ENCODE measurements at places on chromosomes 16 and 17.

DNA sequence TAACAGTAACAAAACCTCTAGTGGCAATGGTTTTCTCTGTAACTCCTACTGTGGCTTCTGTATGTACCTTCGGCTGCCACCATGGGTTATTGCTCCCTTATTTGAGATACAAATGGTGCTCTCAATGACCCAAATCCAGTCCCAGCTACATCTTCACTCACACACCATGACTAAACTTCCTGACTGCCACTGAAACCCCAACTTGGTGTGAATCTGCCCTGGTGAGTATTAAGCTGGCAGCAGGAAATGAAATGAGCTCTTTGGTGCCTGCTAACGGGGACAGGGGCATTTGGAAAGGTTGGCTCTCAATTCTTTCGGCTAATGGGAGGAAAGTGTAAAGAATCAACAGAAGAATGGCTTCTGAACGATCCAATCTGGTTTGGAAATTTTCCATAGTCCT lies 7.5 kb upstream of the SLC35B1 start:
- DNase-seq: no peak

- DNase-seq: no peak
Measured at GRCh38 chr17:14446825-14447224, 145.9 kb downstream of the HS3ST3B1 start.

GRCh38 chr16:76862901-76863300 lies 328.1 kb upstream of the MON1B start:
- DNase-seq: no peak

- DNase-seq: no peak
Measured at GRCh38 chr16:2208308-2208707, 2.4 kb downstream of the BRICD5 start.

DNA sequence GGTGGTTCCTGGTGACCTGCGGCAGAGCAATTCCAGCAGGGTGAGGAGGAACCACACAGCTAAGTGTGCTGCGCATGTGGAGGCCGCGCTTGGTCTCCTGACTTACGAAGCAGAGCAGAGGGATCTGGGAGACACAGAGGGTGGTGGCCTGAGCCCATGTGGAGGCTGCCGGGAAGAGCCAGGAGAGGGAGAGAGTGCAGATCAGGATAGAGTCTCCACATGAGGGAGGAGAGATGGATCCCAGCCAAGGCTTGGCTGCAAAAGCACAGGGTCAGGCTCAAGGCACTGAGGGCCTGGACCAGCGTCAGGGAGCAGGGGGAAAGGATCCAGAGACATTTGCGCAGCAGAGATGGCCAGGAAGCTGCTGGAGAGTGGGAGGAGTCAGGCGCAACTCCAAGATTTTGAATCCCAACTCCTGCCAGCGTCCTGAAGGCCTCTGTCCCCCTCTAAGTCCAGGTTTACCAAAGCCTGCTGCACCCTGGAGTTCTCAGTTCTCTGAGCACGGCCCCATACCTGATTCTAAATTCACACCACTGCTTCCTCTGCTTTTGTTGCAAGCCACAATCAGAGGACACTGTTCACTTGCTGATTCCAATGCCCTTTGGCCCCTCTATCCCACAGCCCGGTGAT lies 11.3 kb upstream of the MLLT6 start:
- peak; percentile 93 for DNase-seq

DNA sequence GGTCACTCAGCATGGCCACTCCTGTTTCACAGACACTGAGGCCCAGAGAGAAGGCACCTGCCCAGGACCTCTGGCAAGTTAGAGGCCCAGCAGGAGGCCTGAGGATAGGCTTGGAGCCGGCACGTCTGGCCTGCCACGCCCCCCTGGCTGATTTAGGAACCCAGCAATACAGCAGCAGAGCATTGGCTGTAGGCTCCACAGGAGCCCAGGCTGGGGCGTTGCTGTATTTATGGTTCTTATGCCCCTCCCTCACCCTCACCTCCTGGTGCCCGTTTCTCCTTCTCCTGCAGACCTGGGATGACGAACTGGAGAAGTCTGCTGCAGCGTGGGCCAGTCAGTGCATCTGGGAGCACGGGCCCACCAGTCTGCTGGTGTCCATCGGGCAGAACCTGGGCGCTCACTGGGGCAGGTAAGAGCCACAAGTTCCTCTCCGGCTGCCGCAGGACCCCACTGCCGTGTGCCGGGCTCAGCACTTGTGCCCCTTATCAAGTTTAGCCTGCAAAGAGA lies 25.8 kb downstream of the CRISPLD2 start:
- DNase-seq: no peak

DNA sequence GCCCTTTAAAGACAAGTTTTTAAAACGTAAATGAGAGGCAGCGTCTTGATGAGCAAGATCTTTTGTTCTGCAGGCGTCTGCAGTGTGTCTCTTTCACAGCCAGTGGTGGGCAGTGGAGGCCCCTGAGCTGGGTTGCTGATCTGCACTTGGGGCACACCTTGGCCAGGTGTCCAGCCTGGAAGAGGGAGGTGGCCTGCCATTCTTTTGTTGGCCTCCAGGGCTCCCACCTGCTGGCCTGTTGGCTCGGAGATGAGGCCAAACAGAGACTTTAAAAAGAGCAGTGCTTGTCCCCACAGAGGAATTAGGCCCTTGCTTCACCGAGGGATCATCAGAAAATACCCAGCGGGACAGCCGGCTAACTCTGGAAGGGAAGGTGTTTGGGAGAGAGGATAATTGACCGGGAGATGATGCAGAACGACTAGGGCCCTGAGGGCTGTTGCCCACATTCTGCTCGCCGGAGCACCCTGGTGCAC lies 145.9 kb upstream of the PLCG2 start:
- DNase-seq: no peak

DNA sequence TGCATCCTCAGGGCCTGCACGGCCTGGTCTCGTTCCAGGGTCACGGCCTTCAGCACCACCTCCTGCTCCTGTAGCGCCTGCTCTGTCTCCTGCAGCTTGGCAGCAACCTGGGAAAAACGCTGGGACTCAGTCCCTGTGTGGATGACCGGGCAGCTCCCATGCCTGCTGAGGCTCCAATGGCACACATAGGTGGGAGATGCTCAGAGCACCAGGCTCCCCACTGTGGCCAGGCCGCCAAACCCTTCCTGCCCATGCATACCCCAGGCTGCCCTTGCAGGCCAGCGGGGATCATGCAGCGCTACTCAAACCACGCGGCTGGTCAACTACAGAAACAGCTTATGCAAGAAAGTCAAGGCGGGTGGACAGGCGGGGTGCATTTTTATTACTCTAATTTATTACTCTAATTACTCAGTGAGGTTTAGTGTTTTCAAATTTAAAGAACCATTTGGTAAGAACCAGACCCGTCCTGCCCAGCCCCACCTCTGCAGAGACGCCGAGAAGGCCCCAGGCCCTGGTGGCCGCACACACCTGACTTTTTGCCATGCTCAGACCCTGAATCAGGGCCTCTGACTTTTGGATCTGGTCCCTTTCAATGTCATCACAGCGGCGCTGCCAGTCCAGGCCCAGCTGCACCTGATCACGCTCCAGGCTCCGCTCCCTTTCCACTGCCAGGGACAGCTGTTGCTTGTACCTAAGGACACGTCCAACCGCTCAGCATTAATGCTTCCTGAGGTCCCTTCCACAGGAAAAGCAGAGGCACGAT lies 34.0 kb downstream of the CCDC57 start:
- no peak for DNase-seq

GRCh38 chr16:50688867-50689266 lies 4.5 kb upstream of the NOD2 start:
- no peak for DNase-seq

DNA sequence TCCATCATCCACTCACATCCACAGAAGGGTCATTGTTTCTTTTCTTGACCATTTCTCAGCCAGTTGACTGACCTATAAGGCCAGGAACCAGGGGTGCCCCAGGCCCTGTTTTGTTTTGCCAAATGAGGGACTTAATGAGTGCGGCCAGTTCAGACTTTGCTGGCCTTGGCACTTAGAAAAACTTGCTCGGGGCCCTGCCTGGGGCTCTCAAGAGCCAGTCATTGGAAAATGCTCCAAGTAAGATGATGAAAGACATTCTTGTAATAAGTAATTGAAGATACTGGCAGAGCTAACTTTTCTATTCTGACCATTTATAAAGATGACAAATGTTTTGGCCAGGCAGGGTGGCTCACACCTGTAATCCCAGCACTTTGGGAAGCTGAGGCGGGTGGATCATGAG lies 29.0 kb upstream of the CLEC18B start:
- no peak for DNase-seq

DNA sequence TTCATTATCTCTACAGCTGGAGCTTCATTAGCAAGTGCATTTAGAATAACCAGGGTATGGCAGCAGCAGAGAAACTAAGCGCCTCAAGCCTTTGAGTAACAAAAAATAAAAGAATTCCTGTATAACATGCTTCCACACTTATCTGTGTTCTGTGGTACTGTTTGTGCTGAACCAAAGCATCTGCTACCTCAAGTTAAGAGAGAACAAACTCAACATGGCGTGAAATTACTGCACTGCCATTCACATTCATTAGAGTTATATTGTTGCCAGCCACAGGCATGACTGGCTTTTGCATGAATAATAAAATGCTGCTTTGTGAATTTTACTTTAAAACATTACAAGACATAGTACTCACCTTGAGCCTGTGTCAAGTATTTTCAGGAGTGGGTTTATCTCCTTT lies 76.6 kb downstream of the NLK start:
- no peak for DNase-seq

DNA sequence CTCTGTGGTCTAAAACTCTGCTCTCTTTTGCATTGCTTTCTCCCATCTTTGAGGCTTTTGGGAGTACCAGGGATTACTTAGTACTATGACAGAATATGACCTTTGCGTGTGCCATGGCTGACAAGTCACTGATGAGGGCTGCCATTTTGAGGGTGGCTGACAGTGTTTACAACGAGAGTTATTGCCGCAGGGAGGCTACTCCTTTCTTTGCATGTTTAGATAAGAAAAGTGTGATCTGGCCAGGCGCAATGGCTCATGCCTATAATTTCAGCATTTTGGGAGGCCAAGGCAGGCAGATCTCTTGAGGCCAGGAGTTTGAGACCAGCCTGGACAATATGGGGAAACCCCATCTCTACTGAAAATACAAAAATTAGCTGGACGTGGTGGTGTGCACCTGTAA lies 77.5 kb downstream of the GSG1L start:
- DNase-seq: no peak

- no peak for DNase-seq
Measured at GRCh38 chr16:73023752-73024570, 24.0 kb downstream of the ZFHX3 start.

- DNase-seq: no peak
Measured at GRCh38 chr16:56634715-56635440, 2.4 kb downstream of the MT1M start.

GRCh38 chr17:34366529-34367107 lies 3.6 kb upstream of the CCL1 start:
- DNase-seq: no peak

GRCh38 chr16:48583075-48584065 lies 26.6 kb downstream of the N4BP1 start:
- DNase-seq: peak; percentile 22

GRCh38 chr17:74513987-74514631 lies 17.2 kb downstream of the CD300LB start:
- peak; percentile 60 for DNase-seq

GRCh38 chr16:30485818-30486436 lies 13.4 kb downstream of the ITGAL start:
- peak; percentile 17 for DNase-seq

- DNase-seq: no peak
Measured at GRCh38 chr17:2693561-2694380, 17.8 kb downstream of the CLUH start.

GRCh38 chr17:78805301-78805700 lies 23.2 kb upstream of the CYTH1 start:
- no peak for DNase-seq

- no peak for DNase-seq
Measured at GRCh38 chr17:68197091-68197996, 50.5 kb upstream of the AMZ2 start.

GRCh38 chr16:13372421-13372820 lies 471.0 kb downstream of the SHISA9 start:
- no peak for DNase-seq

DNA sequence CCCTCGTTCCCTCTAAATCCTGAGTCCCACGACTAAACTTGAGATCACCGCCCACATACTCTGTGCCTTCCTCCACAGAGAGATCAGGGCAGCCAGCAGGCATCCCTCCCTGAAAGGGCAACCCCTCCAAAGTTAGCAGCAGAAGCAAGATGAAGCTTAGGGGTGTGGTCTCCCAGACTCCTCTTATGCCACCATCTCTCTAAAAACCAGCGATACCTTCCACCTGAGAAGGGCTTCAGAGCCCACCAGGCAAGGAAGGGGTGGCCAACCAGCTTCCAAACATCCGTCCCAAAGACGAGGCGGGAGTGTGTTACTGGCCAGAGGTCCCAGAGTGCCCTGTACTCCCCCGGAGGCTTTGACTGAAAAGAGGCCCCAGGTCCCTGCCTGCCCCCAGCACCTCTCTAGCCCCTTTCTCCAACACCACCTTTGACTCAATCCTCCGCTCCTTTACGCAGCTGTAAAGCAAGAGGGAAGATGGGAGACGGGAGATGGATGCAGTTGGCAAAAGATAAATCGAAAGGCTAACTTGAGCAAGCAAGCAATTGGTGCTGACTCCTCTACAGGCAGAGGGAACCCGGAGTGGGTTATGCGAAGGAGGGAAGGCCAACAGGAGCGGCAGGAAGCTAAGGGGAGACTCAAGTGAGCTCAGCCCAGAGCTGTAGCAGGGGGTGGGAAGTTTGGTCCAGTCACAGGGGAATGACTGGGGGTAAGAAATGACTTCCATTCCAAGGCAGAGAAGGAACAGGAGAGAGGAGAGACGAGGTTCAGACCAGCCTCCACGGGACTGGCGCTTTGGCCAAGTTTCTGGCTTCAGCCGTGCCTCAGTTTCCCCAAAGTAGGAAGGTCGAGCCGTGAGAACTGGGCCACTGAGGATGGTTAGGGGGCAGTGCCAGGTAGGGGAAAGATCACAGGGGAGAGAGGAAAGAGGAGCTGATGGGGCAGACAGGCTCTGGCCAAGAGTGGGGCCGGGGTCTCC lies 1.0 kb downstream of the ST3GAL2 start:
- peak; percentile 62 for DNase-seq

- DNase-seq: no peak
Measured at GRCh38 chr16:56355786-56356275, 69.5 kb downstream of the AMFR start.

- DNase-seq: peak; percentile 97
Measured at GRCh38 chr17:77429969-77430752, 289.4 kb downstream of the SEC14L1 start.

- peak; percentile 62 for DNase-seq
Measured at GRCh38 chr16:14509675-14510132, 120.4 kb downstream of the PARN start.

Data from fibroblast of pulmonary artery (primary cell).